ENCODE measurements at places on chromosomes 6 and 20.

DNA sequence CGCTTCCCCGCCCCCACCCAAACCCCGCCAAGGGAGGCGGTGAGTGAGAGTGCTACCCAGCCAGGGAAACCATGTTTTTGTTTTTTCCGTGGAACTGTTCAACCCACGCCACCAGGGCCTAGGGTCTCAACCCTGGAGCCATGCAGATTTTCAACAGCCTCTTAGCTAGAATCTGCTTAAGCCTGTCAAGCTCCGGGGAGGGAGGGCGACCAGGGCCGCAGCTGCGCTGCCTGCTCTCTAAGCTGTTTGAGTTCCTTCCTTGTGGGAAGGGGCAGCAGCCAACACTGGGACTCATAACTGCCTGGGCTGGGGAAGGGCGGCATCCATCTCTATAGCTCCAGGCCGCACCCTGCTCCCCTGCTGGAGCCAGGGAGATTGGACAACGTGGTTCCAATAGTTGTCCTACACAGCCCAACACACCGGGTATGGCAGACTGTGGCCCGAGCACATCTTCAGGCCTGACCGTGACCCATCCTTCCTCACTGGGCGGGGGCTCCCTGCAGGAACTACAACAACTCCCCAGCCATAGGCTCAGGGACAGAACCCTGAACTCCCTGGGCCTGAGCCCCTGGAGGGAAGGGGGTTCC, 1065.7 kb upstream of the MANEA start:
- DNase-seq: no peak

- DNase-seq: no peak
Measured at GRCh38 chr6:2942914-2943563, 28.3 kb downstream of the SERPINB6 start.

DNA sequence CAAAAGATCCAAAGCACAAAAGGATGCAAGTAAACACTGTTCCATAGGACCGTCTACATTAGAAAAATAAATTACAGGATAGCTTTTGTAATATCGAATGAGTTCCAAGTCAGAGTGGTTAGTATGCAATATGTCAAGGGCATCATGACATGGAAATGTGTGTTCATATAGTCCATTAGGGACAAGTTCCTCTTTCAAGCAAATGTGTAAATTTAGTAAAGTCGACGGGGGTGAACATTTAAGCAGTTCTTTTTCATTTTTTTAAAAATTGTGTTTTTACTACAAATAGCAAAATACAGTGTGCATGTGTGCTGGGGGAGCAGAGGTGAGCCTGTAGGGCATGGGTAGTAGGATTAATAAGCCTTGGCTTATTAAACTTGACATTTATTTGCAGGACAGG, 359.0 kb downstream of the ESR1 start:
- no peak for DNase-seq

- DNase-seq: no peak
Measured at GRCh38 chr6:102813489-102814275, 1420.2 kb downstream of the GRIK2 start.

- DNase-seq: no peak
Measured at GRCh38 chr6:88636871-88637270, 326.5 kb downstream of the RNGTT start.

GRCh38 chr6:158786645-158787304, 32.4 kb downstream of the EZR start:
- DNase-seq: no peak

DNA sequence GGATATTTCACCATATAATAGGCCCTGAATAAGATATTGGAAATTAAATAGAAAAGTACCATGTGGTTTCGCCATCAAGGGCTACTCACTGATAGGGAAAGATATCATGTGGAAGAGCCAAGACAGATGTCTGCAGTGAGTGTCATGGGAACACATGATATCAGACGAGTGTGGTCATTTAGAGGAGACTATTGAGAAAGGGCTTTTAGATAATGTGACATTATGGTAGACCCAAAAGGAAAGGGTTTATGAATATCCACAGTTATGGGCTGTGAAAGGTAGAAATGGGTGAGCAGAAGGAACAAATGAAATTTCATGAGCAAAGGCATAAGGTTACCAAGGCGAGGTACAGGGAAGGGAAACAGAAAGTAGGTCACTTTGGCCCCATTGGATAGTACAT, 182.3 kb upstream of the PRSS16 start:
- DNase-seq: no peak

- no peak for DNase-seq
Measured at GRCh38 chr6:31502586-31502985, 4.6 kb downstream of the MICB start.

DNA sequence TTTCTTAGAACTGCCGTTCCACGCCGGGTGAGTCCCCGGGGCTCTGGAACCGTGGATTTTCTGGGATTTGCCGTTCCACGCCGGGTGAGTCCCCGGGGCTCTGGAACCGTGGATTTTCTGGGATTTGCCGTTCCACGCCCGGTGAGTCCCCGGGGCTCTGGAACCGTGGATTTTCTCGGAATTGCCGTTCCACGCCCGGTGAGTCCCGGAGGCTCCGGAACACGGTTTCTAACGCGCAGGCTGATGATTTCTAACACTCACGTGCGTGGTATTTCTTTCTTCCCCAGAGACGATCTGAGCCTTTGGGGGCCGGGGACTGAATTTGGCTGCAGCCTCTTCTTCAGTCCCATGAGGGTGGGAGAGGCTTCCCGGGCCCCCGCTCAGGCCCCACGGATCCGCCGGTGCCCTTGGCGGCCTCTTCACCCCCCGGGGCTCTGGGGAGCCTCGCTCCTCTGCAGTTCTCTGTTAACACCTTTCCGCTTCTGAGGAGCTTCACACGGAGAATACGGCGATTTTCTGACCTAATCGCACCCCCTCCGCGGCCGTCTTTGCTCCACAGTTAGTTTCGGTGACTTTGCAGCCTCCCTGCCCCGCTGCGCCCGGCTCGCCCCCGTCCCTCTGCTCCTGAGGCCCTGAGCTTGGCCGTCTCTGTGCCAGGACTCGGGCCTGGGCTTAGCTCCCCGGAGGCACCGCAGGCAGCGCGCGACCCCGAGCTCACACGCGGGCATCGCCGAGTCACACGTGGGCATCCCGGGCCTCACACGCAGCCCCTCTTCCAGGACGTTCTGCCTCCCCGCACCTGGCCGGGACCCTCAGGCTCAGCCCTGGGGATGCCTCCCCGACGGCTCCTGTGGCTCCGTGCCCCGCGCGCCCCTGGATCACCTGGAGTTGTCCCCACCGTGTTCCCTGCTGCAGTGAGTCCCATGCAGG, 7.2 kb upstream of the KIF25 start:
- no peak for DNase-seq

GRCh38 chr20:2873747-2874041, 413 bp downstream of the PTPRA start:
- DNase-seq: no peak

DNA sequence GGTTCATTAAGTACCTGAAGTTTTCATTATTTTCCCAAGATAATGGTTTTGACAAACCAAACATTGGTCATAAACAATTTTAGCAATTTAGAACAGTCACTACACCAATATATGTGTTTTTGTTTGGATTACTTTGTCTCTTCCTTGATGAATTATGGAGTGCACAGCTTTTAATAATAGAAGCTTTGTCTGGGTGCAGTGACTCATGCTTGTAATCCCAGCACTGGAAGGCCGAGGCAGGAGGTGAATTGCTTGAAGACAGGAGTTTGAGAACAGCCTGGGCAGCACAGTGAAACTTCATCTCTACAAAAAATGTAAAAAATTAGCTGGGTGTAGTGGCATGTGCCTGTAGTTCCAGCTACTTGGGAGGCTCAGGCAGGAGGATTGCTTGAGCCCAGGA, 89.4 kb upstream of the ANKEF1 start:
- no peak for DNase-seq

DNA sequence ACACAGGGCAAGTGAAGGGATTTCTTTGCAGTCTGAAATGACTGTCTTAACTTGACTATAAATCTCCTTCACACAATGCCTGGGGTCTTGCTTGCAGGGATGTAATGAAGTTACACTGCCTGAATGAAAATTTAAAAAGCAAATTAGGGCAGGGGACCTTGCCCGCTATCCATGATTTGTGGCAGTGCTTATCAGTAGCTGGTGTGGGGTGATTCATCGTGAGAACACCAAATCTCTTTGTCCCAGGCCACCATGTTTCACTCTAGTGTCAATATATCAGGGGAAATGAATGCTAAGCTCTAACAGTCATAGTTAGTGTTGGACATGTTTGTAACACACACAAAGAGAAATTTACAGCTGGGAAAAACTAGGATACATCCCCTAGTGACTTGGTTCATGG, 713.7 kb upstream of the EPHA7 start:
- DNase-seq: no peak

GRCh38 chr6:31243508-31243907, 28.4 kb downstream of the HLA-C start:
- DNase-seq: no peak

DNA sequence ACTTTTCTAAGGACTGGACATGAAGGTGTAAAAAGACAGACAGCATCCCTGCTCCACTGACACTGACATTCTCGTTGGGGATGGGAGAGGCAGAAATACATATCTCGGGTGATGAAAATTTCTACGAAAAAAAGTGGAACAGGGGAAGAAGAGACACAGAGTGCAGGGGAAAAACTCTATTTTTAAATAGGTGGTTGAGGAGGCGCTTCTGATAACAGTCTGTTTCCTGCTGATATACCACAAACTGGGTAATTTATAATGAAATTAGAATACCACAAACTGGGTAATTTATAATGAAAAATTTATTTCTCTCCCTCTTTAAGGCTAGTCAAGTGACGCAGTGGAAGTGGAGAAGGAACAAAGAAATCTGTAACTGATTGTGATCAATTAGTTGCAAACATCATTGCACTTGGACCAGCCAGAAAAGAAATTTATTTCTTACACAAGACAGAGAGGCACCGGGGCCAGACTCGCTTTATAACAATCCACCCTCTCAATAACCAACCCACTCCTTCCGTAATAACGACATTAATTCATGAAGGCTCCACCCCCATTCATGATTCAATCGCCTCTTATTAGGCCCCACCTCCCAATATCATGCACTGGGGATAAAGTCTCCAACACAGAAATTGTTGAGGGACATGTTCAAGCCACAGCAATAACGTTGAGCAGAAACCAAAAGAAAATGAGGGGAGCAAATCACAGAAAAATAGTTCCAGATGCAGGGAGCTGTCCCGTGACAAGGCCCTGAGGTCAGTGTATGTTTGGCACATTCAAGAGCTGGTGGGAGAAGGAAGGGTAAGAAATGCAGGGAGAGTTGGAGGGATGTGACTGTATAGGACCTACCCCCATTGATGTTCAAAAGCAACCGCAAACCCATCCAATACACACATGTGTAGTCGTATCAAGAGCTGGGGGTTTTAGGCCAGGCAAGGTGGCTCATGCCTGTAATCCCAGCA, 6.6 kb upstream of the SRSF6 start:
- DNase-seq: no peak

GRCh38 chr6:140744659-140745320, 1370.3 kb upstream of the CITED2 start:
- DNase-seq: no peak

GRCh38 chr6:117956386-117956785, 49.3 kb downstream of the SLC35F1 start:
- peak; percentile 15 for DNase-seq

Data from G401 (cell line).